Tibial nerve (tissue), 4 donors: ENCODE measurements at places on chromosomes 6 and 20.
A peak's percentile ranks its signal among the peaks of the same experiment; 100 is the strongest.

- no peak for DNase-seq
Measured at GRCh38 chr6:36820700-36821580, 18.3 kb downstream of the CPNE5 start.

DNA sequence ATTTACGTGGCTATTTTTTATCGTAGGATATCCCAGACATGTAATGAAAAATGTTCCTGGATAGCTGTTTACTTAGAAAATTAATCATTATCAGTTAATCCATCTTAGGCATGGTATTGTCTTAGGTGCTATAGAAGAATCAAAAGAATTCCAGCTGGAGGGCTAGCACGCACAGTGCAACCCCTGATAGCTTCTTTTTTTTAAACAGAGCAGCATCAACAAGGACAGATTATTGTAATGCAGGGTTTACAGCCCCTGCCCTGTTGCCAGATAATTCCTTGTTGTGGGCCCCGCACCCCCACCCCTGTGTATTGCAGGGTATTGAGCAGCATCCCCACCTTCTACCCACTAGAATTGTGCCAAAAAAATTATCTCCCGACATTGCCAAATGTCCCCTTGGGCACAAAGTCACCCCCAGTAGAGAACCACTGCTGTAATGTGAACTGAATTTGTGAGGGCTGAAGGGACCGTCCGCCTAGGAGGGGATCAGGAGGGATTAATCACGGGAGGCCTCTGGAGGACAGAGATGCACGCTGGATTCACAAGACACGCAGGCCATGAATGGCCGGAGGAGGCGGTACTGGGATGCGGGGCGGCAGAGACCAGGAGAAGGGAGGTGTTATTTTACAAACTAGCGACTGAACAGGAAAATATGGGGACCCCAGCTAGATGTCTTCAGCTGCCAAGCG lies 174.6 kb downstream of the ZDHHC14 start:
- no peak for DNase-seq

- DNase-seq = no peak
Measured at GRCh38 chr6:155638200-155638599, 182.6 kb upstream of the NOX3 start.

GRCh38 chr20:13297147-13297899 lies 76.2 kb downstream of the ISM1 start:
- no peak for DNase-seq

- DNase-seq = no peak
Measured at GRCh38 chr6:67433124-67433523, 1202.0 kb upstream of the ADGRB3 start.

- DNase-seq = no peak
Measured at GRCh38 chr6:10720265-10720959, 2.5 kb upstream of the TMEM14C start.

DNA sequence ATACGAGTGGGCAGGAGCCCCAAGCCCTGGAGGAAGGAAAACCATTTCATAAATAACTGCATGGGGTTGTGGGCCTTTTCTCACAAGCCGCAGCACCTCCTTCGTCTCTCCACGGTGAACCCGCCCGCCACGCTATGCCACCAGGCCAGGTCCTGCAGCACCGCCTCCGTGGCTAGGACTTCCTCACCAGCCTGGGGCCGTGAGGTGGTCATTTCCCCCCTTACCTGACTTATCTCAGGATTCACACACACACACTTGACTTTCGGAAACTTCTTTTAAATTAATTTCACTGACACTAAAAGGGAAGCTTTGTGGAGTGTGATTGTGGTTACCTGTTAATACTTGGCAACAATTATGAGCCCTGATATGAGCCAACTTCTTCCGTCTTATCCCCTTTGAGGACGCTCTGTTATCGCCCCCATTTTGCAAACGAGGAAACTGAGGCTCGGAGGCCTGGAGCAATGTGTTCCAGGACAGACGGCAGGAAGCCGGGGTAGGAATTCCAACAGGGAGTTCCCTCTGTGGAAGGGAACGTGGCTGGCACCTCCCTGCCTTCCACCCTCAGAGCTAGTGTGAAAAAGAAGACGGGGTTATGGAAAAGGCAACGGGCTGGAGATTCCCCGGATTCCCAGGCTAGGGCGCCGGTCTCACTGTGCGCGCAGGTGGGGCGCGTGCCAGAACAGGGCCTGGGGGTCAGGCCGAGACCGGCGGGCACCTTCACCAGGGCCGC lies 817 bp upstream of the SLCO4A1 start:
- no peak for DNase-seq

GRCh38 chr20:12166053-12166717 lies 248.5 kb downstream of the BTBD3 start:
- DNase-seq = no peak

DNA sequence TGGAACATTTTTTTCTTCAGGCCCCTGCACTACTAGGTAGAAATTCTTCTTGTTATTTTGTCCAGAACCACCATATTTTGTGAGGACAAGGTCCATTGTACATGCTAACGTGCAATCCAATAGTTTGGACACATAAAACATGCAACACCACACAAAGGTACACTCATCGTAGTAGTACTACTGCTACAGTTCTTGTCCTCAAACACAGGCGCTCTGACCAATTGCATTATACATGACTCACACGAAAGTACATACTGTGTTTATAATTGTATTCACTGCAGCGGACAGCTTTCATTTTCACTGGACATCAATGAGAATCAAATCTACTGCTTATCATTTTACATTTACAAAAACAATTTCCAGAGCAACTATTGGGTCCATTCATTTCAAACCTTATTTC lies 15.3 kb upstream of the SMLR1 start:
- DNase-seq = no peak

- no peak for DNase-seq
Measured at GRCh38 chr20:12210591-12210990, 292.9 kb downstream of the BTBD3 start.

- no peak for DNase-seq
Measured at GRCh38 chr6:74087899-74088298, 391.9 kb downstream of the CD109 start.

GRCh38 chr20:7608250-7608649 lies 332.0 kb downstream of the HAO1 start:
- DNase-seq = no peak

DNA sequence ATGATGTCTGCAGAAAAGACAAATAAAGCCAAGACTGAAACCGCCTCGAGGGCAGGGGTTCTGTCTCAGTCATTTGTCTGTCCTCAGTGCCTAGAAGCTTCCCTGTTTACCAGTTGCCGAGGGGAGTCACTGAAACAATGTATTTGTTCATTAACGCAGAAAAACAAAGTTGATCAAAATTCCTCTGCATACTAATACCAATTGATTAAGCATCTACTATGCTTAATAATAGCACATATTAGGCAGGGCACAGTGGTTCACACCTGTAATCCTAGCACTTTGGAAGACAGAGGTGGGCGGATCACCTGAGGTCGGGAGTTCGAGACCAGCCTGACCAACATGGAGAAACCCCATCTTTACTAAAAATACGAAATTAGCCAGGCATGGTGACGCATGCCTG lies 1.8 kb upstream of the FKBP5 start:
- DNase-seq = no peak

- no peak for DNase-seq
Measured at GRCh38 chr20:10793766-10794165, 120.0 kb upstream of the JAG1 start.

DNA sequence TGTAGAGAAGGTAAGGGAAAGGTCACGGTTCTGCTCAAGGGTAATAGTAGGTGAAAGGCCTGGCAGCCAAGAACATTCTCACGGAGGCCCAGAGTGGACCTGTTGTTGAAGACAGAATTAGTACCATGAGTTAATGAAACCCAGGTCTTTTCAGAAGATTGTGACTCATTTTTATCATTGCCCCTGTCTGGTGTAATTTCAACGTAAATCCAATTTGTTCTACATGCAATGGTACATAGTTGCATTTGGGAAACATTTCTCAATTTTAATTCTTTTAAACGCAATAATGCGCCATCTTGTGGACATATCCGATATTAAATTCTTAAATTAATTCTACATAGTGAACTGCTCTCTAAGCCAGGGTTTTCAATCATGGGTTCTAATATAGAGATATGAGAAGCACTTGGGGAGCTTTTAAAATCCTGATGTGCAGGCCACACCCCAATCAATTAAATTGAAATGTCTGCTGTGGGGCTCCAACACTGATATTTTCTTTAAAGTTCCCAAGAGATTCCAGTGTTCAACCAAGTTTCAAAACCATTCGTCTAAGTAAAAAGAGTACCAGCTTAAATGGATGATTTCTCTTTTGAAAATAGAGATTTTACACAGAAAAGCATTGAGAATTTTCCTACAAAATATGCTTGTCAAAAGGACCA lies 257.4 kb downstream of the PLCB1 start:
- DNase-seq = no peak

GRCh38 chr6:1412901-1413300 lies 23.5 kb downstream of the FOXF2 start:
- DNase-seq = no peak

GRCh38 chr6:165034271-165034741 lies 275.1 kb downstream of the C6orf118 start:
- DNase-seq = no peak

GRCh38 chr6:38808039-38808438 lies 92.9 kb downstream of the DNAH8 start:
- no peak for DNase-seq

DNA sequence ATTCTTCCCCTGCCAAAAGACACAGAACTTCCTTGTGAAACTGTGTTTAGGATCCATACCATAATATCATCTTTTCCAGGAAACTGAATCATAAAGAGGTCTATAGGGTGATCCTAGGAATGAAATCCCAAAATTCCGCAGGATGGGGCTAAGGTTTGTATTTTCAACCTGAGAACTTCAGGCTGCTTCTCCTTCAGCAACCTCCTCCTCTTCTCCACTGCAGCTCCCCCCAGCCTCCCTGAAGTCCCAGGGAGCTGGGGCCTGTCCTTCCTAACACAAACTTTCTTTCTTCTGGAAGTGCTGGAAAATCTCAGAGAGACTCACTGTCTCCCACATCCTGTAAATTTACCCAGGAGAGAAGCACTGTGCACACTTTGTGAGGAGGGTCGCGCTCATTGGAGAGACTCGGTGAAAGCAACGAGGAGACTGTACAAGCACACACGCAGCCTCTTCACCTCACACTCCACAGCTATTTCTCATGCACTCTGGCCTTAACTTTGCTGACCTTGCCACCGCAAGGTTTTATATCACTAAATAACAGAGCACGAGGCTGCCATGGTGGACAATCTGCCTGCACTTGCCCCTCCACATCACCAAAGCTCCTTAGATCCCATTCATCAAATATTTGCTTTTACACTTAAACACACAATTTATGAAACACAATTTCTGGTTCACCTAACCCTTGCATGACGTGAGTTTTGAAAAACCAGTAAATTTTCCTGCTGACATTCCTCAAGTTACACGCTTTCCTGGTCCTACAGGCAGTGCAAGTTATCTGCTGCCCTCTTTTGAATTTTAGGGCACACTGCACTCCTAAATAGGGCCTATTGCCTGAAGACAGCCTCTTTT lies 14.3 kb downstream of the ID4 start:
- DNase-seq = peak; percentile 46

GRCh38 chr6:131950767-131951575 lies at the start of gene CCN2:
TSS of gene CCN2 (minus strand) at chr6:131951372. CDS start at chr6:131951172, 200 bp downstream.
- peak; percentile 76 for DNase-seq

DNA sequence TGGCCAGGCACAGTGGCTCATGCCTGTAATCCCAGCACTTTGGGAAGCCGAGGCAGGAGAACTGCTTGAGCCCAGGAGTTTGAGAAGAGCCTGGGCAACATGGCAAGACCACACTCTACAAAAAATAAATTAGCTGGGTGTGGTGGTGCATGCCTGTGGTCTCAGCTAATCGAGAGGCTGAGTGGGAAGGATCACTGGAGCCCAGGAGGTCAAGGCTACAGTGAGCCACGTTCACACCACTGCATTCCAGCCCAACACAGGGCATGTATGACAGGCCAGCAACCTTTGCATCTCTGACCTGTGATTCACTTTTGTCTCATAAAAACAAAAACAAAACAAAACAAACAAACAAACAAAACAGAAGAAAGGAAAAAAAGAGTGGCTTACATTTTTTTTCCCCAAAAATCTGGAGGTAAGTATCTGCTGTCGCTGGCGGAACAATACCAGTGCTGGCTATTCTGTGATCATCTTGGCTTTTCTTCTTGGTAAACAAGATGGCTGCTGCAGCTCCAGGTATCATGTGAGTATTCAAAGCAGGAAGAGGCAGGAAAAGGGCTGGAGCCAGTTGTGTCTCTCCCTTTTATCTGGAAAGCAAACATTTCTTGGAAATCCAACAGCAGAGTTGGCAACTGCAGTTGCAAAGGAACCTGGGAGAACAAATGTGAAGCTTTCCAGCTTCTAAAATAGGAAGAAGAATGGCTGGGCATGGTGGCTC lies 40.4 kb upstream of the ZMYND8 start:
- no peak for DNase-seq

DNA sequence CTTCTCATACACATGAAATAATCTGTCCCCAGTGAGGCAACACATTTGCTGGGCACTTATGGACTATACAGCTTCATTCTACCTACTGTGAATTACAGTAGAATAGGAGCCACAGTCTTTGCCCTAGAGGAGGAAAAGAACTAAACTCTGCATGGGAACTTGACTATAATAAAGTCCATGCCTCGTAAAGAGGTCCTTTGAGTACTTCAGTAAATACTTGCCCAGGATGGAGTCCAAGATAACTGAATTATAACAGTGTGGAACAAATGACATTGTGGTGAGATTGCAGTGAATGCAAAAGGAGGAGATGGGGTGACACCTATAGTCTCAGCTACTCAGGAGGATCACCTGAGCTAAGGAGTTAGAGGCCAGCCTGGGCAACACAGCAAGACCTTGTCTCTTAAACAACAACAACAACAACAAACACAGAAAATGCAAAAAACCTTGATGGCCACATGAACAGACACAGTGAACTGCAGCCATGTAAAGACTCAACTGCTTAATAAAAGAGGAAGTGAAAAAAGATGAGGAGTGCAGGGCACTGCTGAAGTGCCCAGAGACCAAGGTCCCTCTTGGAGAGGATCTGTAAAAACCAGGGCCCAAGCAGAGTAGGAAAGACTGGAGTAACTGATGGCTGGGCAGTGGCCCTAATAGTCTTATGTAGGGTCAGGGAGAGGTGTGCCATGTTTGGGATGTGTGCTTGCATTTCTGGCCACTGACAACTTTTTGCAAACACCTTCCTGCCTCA lies 3.7 kb downstream of the MRPS18A start:
- DNase-seq = no peak

DNA sequence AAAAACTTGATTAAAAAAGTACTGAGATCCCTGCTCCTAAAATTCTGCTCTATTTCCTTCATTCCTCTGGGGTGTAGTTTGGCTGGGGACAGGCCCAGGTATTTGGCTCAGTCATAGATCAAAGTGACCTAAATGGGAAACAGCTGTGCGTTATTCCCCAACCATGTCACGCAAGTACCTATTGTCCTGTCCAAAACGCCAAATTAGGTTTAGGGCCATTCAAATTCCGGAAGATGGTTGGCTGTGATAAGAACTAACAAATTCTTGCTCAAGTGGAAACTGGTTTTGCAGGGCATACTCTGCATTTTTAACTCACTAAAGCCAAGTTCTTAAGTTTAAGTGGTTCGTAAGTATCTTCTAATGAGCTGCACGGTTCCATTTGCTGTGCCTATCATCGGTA lies 147.6 kb upstream of the TMEM170B start:
- no peak for DNase-seq
